ENCODE measurements at places on chromosomes 16 and 17.
A peak's percentile ranks its signal among the peaks of the same experiment; 100 is the strongest.

DNA sequence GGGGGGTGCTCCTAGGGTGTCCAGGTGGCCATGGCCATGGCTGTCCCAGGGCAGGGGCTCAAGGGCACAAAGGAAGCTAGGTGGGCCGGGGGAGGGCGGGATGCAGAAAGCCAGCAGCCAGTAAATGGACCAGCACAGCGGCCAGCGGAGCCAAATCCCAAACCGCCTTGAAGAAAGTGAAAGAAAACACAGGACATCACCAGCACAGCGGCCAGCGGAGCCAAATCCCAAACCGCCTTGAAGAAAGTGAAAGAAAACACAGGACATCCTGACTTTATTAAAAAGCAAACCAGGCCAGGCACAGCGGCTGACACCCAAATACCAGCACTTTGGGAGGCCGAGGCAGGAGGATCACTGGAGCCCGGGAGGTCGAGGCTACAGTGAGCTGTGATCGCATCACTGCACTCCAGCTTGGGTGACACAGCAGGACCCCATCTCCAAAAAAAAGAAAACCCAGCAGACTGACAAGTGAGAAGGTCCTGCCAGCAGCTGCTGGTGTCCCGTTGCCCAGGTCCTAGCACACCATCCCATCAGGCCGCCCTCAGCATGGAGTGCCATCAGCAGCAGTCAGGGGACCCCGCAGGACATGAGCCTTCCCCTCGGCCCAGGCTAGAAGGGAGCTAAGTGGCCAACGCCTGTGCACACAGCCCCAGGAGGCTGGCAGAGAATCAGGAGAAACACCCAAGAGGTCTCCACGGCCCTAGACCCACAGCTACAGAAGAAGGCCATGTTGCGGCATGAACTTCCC lies 17.0 kb downstream of the SLC38A10 start:
- no peak for DNase-seq

GRCh38 chr17:47716375-47716774 lies 16.7 kb upstream of the TBX21 start:
- DNase-seq, result no peak

GRCh38 chr17:41772218-41772585 lies 14.3 kb downstream of the JUP start:
- no peak for DNase-seq

DNA sequence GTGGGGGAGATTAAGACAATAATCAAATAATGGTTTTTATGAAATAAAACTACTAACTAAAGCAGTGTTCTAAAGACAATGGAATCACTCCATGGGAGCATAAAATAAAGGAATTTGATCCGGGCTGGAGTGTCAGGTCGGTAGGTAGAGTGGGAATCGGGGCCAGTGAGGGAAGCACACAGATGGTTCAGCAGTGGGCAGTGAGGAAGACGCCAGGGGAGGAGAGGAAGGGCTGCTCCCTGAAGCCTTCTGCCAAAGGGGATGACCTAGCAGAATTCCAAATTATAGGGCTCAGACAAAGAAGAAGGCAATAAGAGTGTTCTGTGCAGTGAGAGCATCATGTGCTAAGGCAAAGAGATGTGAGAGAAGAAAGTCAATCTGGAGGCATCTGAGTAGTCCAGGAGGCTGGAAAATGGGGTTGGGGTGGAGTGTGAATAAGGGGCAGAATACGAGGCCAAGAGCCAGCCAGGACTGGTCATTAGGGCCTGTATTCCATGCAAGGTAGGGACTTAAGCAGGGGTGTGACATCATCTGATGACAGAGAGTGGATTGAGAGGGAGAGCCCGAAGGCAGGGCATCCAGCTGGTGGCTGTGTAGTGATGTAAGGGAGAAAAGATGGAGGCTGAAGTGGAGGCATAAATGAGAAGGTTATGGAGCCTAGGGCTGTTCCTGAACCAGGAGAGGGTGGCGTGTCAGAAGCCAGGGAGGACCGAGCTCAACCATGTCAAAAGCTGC lies 137.6 kb downstream of the COPRS start:
- no peak for DNase-seq

- DNase-seq, result no peak
Observed at GRCh38 chr17:45834471-45835396, 9.9 kb upstream of the SPPL2C start.

GRCh38 chr17:40696651-40697072 lies 6.9 kb downstream of the KRT24 start:
- no peak for DNase-seq

- no peak for DNase-seq
Observed at GRCh38 chr17:59433586-59433985, 102.1 kb downstream of the YPEL2 start.

DNA sequence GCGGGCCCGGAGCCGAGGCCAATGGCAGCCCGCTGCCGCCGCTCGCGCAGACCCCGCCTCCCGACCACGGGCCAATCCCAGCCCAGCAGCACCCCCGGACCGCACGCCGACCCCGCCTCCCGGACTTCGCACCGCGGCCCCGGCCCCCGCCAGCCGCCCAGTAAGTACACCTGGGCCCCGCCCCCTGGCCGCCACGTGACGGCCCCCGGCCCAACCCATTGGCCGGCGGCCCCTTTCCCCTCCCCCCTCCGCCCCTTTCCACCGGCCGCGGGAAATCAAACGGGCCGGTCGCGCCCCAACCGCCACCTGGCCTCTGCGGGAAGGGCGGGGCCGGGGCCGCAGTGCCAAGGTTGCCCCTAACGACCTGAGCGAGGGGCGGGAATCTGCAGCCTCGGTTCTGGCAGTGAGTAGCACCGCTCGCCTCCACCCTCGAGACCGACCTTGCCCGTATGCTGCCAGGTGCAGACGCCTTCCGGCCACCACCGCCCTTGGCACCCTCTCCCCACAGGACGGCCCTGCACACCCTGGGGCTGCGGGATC lies at the start of gene YBX2:
TSS of gene YBX2 (minus strand) at position 26 of the 540 bp plus-strand sequence. CDS start 139 bp downstream, outside the sequence.
- peak; percentile 71 for DNase-seq

DNA sequence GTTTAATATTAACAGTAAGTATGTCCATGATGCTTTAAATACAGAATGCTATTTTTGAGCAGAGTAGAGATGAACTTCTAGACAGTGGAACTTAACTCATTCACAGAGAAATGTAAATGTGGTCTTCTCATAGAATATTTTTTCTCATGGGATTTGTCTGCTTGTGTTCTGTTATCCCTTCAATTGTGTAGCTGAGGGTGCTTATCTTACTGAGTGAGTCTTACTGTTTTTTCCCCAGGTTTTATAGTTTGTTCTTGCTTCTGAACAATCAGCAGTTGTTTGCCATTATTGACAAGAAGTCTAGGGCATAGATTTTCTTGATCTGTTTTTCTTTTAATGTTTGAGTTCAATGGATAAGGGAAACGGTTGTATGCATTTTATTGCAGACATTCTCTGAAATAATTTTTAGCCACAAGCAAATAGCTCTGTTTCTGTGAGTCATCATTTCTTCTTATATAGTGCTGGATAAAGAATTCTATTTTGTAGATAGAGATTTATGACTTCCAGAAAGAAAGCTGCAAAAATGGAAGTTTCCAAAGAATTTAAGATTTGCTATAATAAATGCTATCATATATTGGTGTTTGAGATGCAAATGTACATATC lies 60.5 kb downstream of the NF1 start:
- DNase-seq, result no peak

DNA sequence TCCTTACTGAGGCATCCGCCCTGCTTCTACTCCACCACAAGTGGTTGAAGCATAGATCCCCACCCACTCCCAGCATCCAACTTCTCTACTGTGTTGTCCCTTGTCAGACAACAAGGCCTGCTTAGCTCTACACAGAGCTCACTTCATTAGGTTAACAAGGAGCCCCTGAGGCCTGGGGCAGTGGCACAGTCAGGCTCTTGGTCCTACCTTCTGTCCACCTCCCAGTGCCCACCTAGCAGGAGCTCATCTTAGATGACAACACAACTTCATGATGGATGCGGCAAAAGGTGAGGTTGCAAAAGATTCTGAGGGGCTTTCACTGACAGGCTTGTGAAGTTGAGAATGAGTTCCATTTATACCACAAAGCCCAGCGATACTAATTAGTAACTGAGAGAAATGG lies 432.0 kb upstream of the CDH5 start:
- no peak for DNase-seq

DNA sequence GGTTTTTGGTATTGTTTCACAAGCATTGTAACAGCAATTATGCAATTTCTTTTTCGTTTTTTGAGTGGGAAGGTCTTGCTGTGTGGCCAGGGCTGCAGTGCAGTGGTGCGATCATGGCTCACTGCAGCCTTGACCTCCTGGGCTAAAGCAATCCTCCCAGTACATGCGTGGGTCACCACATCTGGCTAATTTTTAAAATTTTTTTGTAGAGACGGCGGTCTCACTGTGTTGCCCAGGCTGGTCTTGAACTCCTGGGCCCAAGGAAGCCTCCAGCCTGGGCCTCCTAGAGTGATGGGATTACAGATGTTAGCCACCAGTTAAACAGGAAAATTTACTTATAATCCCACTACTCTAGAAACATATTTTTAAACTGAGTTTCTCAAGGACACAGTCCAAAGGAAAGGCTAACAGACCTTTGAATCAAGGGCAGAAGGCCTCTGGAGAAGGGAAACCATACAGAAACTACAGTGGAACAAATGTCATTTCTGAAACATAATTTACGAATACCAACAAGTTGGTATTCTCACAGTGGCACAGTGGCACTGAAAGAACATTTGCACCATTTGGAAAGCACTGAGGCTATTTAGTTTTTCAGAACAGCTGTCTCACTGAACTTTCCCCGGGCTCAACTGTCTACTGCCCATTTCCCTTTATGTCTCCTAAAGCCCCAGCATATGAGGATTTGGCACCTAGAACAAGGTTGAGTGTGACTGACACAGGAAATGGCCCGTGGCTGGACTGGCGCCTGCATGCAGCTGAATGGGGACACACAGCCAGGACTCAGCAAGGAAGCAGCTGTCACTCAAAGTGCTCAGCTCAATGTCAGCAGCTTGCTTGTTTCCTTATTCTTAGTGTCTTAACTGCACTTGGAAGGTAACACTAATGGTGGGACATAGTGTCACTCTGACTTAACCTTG lies 2.8 kb upstream of the PRKAR1A start:
- DNase-seq, result no peak

GRCh38 chr17:44350733-44351226 lies 5.7 kb downstream of the GRN start:
- peak; percentile 71 for DNase-seq

DNA sequence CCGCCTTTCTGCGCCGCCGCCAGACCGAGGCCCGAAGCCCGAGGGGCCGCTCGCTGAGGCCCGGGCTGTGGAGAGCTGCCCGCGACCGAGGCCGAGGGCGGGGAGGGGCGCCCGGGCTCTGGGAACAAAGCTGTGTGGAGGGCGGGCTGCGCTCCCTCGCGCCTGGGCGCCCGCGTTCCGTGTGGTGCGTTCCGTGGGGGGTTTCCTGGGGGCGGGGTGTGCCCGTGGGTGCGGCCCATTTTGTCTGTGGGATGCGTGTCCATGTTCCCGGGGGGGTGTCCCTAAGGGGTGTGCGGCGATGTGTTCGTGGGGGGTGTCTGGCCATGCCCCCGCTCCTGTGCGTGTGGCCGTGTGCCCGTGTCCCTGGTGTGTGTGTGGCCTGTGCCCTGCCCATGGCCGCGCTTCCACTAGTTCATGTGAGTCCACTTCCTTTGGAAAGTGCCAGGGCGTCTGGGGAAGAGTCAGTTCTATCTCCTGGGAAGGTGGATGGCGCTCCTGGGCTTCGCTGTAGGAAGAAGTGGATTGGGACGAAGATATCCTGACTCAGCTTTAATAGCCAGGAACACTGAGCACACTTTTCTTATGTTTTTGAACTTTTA lies 520 bp downstream of the JPT2 start:
- peak; percentile 43 for DNase-seq
